ENCODE measurements at places on chromosomes 5 and 9.

DNA sequence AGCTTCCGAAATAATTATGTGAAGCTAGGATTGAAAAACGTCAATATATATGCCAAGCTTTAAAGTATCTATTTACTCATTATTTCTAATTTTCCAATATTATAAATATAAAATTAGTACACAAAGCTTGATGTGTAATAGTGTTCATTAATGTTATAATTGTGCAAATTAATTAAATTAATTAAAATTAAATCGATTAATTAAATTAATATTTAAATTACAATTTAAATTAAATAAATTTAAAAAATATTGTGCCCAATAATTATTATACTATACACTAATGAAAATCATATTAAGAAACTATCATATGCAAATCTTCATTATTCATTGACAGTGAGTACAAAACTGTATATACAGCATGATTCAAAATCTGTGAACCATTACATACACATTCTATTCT lies 409.8 kb downstream of the FAM170A start:
- no peak for DNase-seq

DNA sequence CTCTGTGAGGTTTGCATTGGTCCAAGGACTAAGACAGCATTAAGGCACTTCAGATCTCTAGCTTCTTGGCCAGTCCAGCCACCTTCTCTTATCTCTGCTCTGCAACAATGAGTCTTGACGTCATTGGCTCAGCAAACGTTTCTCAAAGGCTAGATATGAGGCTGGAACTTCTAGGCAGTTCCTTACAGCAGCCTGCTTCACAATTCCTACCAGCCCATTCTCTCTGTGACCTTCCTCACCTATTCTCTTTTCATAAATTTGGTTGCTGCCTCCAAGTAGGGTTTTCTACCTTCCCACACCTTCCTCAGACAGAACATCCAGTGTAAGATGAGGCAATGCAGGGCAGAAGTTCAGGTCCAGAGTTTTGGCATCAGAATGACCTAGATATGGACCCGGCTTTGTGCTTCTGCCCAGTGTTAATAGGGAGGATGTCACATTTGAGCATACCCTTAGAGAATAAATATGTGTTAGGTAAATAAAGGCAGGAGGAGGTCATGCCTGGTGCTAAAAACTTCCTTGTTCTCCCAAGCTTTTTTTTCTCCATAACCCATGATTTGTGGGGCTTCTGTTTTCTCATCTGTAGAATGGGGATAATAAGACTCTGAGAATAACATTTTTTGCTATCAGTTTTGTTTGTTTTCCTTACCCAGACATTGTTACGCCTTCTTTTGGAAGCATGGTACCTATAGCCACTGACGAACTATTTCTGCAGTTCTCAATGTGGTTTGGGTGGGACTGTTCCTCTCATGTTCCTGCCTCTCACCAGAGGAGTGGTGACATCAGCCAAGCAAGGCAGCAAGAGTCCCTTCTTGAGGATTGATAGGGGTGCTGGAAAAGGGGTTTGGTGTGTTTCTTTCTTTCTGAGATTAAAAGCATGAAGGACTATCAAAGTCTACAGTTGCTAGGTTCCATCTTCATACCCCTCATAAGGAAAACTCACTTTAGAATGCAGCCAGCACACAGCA lies 220.6 kb upstream of the TRIM32 start:
- no peak for DNase-seq

DNA sequence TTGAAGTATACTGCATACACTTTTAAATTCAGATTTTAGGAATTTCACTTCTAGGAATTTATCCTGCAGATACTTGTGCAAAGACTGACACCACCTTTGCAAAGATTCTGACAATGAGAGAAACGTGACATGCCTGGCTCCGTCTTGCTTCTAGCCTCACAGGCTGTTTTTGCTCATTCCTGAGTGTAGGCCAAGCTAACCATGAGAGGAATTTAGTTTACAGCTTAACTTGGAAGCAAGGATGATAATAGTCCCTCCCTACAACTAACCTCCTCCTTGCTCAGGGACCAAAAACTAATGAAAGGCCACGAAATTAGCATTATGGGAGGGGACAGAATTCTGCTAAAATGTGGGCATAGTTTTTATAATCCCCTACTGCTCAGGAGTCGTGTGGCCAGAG lies 31.1 kb downstream of the C5orf22 start:
- no peak for DNase-seq

GRCh38 chr9:3936520-3937235 lies 363.2 kb downstream of the GLIS3 start:
- DNase-seq: no peak

DNA sequence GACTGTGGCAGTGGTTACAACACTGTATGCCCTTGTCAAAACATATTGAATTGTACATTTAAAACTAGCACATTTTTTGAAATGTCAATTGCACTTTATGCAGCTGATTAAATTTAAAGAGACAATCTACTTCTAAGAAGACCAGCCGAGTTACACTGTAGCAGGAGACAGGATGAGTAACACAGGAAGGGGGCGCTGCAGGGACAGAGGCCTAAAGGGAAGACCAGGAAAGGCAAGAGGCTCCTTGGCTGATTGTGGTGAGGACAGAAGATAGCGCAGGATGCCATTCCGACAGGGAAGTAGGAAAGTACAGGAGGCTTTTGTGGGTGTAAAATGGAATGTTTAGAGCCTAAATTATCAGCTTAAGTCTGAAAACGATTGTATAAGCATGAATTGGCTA lies 28.2 kb upstream of the PPP2R2B start:
- no peak for DNase-seq
